SW480 (cell line): ENCODE measurements at places on chromosomes 4 and X.
A peak's percentile ranks its signal among the peaks of the same experiment; 100 is the strongest.

- no peak for DNase-seq
These were observed 250.6 kb downstream of the USP46 start for GRCh38 chr4:52408471-52408870.

- no peak for DNase-seq
These were observed 98.1 kb downstream of the MGST2 start for GRCh38 chr4:139763672-139764071.

DNA sequence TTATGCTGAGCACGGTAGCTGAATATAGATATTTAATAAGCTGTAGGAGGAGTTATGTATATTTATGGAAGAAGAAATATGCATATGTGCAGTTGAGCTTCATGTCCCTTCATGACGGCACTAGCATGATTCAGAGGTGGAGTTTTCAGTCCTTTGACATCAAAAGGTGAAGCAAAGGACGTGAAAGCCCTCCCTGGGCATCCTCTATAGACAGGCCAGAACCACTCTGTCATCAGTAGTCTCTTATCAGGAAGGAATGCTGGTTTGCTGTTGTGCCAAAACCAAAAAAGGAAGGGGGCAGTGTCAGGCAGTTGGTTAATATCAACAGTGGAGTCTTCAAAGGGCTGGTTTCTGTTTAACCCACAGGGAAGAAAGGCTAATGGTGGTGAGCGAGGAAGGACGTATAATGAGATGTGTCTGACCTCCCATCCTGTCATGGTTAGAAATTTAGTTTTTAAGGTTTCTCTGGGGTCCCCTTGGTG is 23.5 kb upstream of the IL2 start:
- DNase-seq: no peak

GRCh38 chr4:94168321-94168720 is 39.3 kb upstream of the SMARCAD1 start:
- no peak for DNase-seq

DNA sequence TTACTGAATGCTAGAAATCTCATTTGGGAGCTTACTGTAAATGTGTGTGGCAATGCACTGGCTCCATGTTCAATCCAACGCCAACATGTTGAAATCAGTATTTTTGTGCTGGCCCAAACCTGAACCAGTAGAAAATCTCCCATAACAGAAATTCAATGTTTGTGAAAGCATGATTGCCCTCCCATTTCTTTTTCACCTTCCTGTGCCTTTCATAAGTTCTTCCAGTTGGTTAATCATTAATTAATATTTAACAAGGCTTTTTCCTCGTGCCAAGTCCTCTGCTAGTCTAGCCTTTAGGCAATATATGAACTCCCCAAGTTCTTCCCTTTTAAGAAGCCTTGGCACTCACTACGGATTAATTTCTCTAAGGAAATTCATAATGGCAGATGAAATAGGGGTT is 1.3 kb upstream of the PLS3 start:
- DNase-seq: peak; percentile 32

DNA sequence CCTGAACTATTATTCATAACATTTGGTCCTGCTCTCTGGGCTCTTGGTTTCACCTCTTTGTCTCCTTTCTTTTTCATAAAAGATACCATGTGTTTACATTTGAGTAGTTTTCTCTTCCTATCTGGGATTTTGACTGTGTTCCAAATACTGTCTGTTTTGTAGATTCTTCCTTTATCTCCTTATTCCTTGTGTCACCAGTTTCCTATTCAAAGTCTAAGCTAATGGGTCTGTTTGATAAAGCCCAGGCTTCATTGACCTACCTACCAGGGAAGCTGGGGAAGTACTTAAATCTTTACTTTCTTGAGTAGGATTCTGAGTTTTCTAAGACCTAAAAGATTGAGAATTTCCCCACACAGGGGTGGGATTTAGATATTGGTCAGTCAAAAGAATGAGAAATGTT is 409.5 kb downstream of the RAPGEF2 start:
- DNase-seq: no peak

GRCh38 chrX:34638116-34638515 is 19.0 kb downstream of the TMEM47 start:
- DNase-seq: peak; percentile 30

- peak; percentile 76 for DNase-seq
These were observed 58.7 kb upstream of the KDR start for GRCh38 chr4:55183926-55184599.

DNA sequence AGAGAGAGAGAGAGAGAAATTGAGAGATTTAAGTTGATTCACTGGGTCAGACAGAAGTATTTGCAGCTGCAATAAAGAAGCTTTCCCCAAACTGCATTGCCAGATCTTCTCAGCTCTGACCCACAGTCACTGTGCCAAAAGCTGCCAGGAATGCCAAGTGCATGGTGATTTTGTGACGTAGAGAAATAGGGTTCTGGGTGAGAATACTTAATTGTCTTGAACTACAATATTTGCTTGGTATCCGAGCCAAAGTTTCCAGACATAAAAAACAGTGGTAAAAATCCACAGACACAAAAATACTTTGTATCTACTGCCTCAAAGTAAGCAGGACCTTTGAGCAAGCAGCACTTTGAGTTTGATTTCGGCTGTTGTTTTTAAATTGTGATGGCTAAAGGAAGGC is 331.1 kb downstream of the GRID2 start:
- no peak for DNase-seq

DNA sequence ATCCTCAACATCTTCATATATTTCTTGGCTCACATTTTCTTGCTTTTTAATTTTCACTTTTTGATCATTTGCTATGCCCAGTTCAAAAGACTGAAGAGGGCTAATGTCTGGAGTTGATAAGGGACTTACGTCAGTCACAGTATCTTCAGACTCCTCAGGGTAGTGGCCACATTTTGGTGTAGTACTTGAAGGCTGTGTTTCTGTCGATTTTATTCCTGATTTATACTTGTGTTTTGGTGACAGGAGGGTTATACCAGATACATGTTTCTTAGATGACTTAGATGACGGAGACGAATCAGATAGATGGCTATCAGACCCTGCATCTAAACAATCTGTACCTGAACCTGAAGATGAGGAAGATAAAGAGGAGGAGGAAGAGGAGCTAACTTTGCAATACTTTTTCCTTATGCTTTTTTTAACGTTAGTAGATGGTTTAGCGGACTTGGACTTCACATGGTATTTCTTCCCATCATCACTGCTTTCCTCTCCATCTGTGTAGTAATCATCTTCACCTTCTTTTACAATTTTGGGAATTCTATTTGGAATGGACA is 13.4 kb downstream of the CFAP97 start:
- DNase-seq: no peak

GRCh38 chr4:107655289-107655688 is 64.7 kb downstream of the PAPSS1 start:
- DNase-seq: no peak

GRCh38 chr4:146336410-146336807 is 122.1 kb downstream of the REELD1 start:
- no peak for DNase-seq

GRCh38 chr4:16290681-16291420 is 64.6 kb upstream of the TAPT1 start:
- DNase-seq: no peak

- no peak for DNase-seq
These were observed 1300.5 kb downstream of the ARAP2 start for GRCh38 chr4:34943741-34944386.

DNA sequence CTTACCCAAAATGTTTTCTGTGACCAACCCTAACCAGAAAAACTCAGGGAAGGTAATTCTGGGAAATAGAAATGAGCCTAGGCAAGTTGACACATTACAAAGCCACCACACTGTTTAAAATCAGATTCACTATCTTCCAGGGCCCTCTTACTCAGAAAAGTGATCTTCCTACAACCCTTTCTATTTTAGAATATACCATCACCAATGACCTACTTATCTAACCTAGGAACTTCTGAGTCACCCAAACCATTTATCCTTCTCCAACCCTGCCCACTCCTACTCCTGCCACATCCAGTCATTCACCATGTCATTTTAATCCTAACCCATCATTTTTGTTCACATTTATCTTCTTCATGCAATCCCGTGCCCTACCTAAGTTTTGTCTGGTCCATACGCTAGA is 89.9 kb downstream of the FTHL17 start:
- DNase-seq: no peak

- DNase-seq: no peak
These were observed 80.2 kb upstream of the FRMPD4 start for GRCh38 chrX:12058087-12058486.

DNA sequence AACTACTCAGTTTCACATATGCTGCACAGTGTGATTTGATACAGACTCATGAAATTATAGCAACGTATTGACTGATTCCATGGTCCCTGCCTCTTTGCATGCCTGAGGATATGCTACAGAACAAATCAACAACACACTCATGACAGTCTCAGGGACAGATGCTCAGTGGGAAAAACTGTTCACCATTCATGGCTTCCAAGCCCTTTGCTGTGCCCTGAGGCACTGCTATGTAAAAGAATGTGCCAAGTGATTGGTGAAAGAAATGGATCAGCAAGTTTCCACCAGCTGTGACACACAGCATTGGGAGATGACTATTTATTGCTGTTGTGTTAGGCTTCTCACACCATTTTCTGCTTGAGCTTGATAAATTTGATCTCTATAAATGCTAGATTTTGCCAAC is 825.6 kb upstream of the INTU start:
- no peak for DNase-seq

DNA sequence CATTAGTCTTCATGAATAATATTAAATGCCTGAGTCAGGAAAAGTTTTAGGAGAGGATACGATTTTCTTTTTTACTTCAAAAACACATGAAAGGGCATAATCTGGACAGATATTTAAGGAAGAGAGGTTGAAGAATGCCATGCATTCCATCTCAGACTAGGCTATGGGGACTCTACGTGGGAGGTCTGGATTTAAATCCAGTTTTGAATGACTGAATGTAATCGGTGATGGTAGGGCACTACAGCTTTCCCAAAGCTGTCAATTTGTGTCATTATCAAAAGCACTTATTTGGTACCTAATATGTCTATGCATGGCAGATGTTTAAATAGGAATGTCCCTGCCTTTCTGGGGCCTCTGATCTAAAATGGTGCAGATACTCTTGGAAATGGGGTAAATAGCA is 59.3 kb upstream of the RPL34 start:
- DNase-seq: no peak

DNA sequence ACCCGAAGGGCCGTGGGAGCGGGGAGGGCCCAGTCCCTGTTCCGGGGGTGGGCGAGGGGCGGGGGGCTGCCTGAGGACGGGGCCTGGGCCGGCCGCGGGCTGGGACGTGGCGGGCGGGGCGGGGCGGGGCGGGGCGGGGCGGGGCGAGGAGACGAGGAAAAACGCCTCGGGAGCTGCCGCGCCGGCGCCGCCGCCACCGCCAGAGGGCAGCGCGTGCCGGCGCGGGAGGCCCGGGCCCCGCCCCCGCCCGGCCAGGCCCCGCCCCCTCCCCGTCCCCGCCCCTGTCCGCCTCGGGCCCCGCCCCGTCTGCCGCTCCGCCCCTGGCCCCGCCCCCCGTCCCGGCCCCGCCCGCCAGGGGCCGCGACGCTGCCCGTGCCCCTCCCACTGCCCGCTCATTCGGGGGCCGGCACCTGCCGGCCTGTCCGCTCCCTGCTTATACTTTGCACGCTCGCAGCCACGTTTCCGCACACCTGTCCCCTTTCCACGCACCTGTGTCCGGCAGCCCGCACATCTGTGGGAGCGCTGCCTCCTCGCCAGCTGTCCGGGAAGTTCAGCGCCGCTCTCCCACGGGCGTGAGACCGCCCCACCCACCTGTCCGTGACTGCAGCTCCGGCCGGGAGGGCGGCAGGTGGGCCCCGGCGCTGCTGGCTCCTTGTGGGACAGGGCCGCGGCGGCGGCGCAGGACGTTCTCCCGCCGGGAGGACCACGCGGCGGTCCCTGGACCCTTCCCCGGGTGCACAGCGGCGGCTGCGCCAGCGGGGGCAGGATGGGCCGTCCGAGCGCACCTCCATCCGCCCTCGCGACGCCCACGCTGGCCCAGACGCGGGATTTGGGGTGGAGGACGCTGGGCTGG is 1.7 kb upstream of the FGFRL1 start:
- peak; percentile 70 for DNase-seq

GRCh38 chr4:170007113-170007512 is 19.1 kb downstream of the MFAP3L start:
- no peak for DNase-seq

DNA sequence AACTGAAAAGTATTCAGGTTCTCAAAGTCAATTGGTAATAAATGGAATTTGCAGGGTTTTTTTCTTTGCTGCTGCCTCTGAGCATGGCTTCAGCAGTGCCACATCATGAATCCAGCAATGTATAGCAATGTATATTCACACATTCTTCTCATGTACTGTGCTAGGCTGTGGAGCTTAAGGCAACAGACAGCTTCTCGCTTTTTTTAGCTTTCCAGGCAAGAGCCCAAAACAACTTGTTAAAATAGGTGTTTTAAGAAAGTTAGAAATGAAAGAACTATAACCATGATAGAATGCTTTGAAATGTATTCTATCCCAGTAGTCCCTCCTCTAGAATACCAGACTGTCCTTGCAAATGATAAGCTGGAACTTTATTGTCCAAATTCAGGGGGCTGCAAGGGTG is 30.4 kb downstream of the SMIM43 start:
- no peak for DNase-seq

GRCh38 chrX:24877288-24877664 is 138.5 kb downstream of the ARX start:
- no peak for DNase-seq

DNA sequence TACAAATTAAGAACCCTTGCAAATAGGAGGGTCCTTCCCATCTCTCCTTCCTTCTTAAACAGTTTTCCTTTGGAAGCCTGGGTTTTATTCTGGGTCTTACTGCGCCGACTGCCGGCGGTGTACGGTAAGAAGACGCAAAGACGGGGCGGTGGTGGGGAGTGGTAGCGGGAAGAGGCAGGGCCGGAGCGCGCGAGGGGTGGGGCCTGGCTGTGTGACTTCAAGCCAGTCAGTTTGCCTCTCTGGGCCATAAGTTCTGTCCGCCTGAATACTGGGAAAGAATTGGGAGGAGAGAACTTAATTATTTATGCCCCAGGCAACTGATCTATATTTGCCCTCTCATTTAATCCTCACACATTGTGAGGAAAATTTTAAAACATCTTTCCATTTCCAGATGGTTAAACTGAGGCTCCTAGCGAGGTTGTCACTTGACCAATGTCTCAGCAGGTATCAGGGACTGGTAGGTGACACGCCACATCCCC is 726 bp upstream of the KANTR start:
- DNase-seq: peak; percentile 79

GRCh38 chr4:34964613-34965012 is 1279.7 kb downstream of the ARAP2 start:
- no peak for DNase-seq

DNA sequence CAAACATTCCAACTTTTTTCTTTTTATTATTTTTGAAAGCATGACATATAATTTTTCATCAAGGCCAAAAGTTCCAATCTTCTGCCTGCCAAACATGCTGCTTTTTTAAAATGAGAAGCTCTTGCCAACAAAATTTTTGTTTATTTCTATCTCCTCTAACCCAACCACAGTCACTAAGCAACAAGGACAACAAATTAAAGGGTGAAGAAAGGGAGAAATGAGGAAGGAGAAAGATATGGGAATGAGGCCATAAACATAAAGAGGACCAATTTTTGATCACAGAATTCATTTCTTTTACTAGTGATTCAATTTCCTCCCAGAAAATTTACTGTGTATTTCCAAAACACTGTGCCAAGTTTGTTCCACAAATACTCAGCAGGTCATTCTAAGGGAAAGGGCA is 537.0 kb upstream of the DIAPH2 start:
- DNase-seq: no peak

GRCh38 chr4:78675325-78675724 is 100.8 kb upstream of the BMP2K start:
- no peak for DNase-seq

- no peak for DNase-seq
These were observed 212.7 kb downstream of the RPA4 start for GRCh38 chrX:97096385-97096784.

GRCh38 chr4:54217642-54218495 is 11.2 kb upstream of the PDGFRA start:
- DNase-seq: peak; percentile 66
